ENCODE measurements at places on chromosomes 16 and 17.

DNA sequence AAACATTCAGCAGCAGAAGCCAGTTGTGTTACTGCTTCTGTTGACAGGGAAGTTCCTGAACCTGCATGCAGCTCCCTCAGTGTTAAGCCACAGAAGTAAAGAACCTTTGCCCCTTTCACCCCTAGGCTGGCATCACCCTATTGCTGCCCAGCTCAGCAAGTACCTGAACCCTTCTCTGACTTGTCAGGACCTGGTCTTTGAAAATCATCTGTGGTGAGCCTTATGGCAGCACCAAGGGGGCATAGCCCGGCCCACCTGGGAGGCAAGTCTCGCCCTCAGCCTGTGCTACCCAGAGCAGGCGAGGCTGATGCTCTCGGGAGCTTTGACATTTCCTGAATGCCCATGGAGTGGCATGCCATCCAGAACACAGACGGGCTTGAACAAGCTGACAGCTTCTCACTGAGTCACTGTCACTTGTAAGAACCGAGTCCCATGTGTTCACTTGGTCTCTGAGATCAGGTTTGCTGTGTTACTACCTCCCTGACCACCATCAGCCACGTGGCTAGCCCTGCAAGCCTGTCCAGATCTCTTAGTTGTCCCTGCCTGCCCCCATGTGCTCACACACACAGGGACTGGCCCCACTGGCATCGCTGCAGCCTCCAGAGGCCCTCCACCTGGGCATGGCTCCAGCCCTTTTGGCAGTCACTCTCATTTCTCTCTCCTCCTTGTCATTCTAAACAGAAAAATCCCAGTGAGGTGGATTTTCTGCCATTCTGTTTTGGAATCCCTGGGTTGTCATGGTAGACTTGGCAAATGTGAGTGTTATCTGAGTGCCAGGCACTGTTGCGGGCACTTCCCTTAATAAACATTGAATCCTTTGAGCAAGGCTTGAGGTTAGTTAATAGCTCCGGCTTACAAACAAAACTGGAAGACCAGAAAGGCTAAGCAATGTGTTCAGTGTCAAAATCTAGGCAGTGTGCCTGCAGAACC, 2.9 kb upstream of the CARMIL2 start:
- H3K4me1 ChIP-seq: peaks cover 8% of the 10 kb centered on the region
- peaks cover 21% of the 10 kb centered on the region for H3K36me3 ChIP-seq
- peaks cover 30% of the 10 kb centered on the region for H3K27me3 ChIP-seq
- DNase-seq: no peak

- no peak overlapping the region for H3K27ac ChIP-seq
- DNase-seq: peak; percentile 93
- no peaks in the 10 kb centered on the region for H3K36me3 ChIP-seq
- H3K27me3 ChIP-seq: peaks cover 9% of the 10 kb centered on the region
- H3K4me3 ChIP-seq: peak overlapping the region; percentile 94
These were observed 792 bp downstream of the TMEM231 start for GRCh38 chr16:75555213-75555706.

GRCh38 chr16:50884066-50884860, 142.4 kb downstream of the CYLD start:
- peaks cover 11% of the 10 kb centered on the region for H3K27me3 ChIP-seq
- H3K27ac ChIP-seq: no peak overlapping the region
- H3K4me1 ChIP-seq: peaks cover 1% of the 10 kb centered on the region
- no peak for DNase-seq
- no peaks in the 10 kb centered on the region for H3K36me3 ChIP-seq

GRCh38 chr16:70395345-70395901, 43.5 kb downstream of the ST3GAL2 start:
- peak; percentile 41 for DNase-seq
- H3K4me3 ChIP-seq: no peak overlapping the region
- peaks cover 80% of the 10 kb centered on the region for H3K36me3 ChIP-seq

- H3K4me1 ChIP-seq: peaks cover 5% of the 10 kb centered on the region
- no peaks in the 10 kb centered on the region for H3K27me3 ChIP-seq
- H3K27ac ChIP-seq: no peak overlapping the region
- H3K36me3 ChIP-seq: no peaks in the 10 kb centered on the region
- no peak for DNase-seq
These were observed 3.4 kb upstream of the KSR1 start for GRCh38 chr17:27452828-27453227.

DNA sequence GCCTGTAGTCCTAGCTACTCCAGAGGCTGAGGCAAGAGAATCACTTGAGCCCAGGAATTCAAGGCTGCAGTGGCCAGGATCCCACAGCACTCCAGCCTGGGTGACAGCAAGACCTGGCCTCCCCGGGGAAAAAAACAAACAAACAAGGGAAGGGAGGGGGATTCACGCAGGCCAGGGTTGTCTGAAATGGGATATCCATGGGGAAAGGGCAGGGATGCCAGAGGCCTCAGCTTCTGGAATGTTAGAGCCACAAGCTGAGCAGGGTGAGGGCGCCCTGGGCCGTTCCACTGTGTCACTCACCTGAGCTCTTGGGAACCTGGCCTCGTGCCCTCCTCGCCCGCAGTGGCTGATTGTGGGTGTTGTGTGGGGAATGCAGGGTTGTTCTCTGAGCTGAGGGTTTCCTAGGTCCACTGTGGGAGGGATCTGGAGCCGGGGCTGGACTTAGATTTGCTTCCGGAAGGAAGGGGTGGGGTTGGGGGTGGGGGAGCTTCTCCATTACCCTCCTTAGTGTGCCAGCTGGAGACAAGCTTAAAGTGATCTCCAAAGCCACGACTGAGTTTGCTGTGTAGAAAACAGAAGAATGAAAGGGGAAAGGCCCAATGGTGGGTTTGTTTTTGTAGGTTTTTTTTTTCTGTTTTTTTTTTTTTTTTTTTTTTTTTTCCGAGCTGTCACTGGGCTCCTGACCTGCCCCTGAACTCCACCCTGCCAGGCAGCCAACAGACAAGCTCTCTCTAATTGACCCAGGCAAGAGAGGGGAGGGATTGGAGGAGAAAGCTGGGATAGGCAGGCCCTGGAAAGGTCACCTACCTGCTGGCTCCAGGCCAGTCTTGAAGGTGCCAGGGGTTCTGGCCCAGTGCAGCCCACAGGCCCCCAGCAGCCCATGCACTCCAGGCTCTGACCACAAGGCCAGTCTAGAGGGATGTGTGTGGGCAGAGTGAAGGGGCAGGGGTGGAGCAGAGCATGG, at the start of gene SULT1A1:
Gene SULT1A1 (minus strand): TSS at position 414 of the 964 bp plus-strand sequence. CDS start 1,189 bp downstream, outside the sequence.
- no peak for DNase-seq
- H3K4me1 ChIP-seq: peaks cover 6% of the 10 kb centered on the region
- H3K27me3 ChIP-seq: peaks cover 4% of the 10 kb centered on the region
- H3K4me3 ChIP-seq: no peak within 1 kb of the TSS
- no peak within 1 kb of the TSS for H3K27ac ChIP-seq

DNA sequence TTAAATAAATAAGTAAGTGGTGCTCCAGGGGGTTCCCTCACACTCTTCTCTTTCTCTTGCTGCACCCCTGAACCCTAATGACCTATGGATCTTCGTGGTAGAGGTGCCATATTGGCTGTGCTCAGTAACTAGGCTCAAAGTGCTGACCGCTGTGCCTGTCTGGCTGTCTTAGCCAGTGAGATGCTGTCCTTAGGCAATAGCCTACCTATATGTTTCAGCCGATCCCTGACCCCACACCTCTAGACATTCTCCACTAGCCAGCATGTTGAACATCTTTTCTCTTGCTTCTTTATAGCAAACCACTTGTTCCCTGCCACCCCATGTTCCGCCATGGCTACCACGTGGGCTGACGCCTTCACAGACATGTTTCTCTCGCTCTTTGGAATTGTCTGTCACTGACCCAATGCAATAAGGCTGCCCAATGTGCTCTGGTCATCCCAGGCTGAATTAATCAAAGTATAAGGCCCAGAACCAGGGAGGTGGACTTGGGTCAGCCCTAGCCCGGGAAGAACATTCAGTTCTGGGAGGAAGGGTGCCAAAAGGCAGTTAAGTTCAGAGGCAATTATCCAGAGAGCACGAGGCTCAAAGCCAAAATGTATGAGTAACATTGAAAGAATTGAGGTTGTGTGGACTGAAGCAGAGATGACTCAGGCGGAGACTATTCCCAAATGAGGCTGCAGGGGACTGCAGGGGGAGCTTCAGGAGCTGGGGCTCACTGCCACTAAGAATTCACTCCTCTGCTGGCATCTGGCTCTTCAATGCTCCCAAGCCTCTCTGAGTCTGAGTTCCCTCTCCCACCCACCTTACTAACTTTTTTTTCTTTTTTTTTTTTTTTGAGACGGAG, 28.7 kb upstream of the TNRC6A start:
- no peaks in the 10 kb centered on the region for H3K36me3 ChIP-seq
- DNase-seq: peak; percentile 94
- H3K4me3 ChIP-seq: no peak overlapping the region
- H3K4me1 ChIP-seq: peaks cover 9% of the 10 kb centered on the region

DNA sequence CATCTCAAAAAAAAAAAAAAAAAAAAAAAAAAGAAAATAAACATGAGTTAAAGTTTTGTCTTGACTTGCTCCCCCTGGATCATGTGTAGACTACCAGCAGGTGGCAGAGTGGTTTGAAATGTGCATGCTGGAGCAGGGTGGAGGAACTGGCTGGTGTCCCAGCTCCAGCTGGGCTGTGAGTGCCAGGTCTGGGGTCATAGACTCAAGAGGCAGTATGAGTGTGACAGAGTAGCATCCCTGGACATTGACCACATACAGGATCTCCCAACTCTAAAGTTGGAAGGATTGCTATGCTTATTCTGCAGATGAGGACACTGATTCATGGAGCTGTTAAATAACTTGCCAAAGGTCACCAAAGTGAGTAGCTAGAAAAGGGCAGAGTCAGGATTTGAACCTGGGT, 198.0 kb upstream of the MPHOSPH6 start:
- no peak overlapping the region for H3K27ac ChIP-seq
- H3K36me3 ChIP-seq: no peaks in the 10 kb centered on the region
- H3K4me3 ChIP-seq: no peak overlapping the region
- no peaks in the 10 kb centered on the region for H3K4me1 ChIP-seq
- H3K27me3 ChIP-seq: peaks cover 5% of the 10 kb centered on the region

- H3K36me3 ChIP-seq: no peaks in the 10 kb centered on the region
- H3K27ac ChIP-seq: no peak overlapping the region
- H3K27me3 ChIP-seq: peaks cover 18% of the 10 kb centered on the region
- H3K4me3 ChIP-seq: no peak overlapping the region
- DNase-seq: peak; percentile 48
These were observed 1.0 kb downstream of the MYLK3 start for GRCh38 chr16:46746821-46747776.

DNA sequence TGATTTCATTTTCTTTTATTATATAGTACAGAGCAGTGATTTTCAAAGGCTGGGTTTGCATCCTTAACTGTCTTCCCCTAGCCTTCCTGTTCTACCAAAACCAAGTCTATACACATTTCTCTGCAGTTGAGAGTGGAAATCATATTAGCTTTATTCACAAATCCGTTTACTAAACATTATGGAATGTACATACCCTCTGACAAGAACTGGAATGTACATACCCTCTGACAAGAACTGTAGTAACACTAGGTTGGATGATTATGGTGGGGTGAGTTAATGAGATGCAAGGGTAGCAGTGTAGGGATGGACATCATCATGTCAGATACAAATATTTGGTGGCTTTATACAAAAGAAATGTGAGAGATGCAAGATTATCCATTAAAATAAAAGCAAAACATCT, 154.8 kb downstream of the CYB561 start:
- no peaks in the 10 kb centered on the region for H3K27me3 ChIP-seq
- no peak overlapping the region for H3K4me3 ChIP-seq
- peaks cover 17% of the 10 kb centered on the region for H3K36me3 ChIP-seq
- H3K4me1 ChIP-seq: peaks cover 1% of the 10 kb centered on the region
- DNase-seq: no peak

DNA sequence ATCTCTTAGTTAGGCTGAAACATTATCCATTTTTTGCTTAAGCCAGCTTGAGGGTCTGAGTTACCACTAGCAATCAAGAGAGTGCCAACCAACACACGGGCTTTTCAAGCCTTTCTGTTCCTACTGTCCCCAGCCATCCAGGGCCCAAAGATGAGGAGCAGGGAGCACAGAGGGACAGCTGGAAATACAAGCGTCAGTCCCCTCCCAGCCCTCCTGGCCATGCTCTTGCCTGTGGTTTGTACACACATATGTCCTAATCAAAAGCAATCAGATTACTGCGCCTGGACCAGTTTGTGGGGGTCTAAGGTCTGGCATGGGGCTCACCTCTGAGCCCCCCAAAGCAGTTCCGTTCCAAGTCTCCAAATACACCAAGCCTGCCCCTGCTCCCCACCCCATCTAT, 3.5 kb downstream of the CORO7 start:
- no peak overlapping the region for H3K27ac ChIP-seq
- peaks cover 29% of the 10 kb centered on the region for H3K4me1 ChIP-seq
- no peak overlapping the region for H3K4me3 ChIP-seq
- peaks cover 33% of the 10 kb centered on the region for H3K36me3 ChIP-seq
- no peak for DNase-seq
- no peaks in the 10 kb centered on the region for H3K27me3 ChIP-seq

DNA sequence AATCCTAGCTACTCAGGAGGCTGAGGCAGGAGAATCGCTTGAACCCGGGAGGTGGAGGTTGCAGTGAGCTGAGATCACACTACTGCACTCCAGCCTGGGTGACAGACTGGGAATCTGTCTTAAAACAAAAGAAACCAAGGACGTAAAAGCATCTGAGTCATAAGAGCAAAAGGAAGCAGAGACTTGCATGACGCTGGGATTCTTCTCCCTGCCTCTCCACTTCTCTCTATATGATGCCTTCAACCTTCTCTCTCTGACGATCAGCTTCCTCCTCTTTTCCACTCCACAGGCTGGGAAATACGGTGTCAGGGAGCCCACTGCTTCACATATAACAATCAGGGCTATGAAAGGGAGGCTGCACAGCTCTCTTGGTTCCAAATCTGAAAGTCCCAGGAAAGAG, 43.2 kb upstream of the CCL1 start:
- H3K4me3 ChIP-seq: no peak overlapping the region
- H3K36me3 ChIP-seq: no peaks in the 10 kb centered on the region
- no peaks in the 10 kb centered on the region for H3K4me1 ChIP-seq
- no peaks in the 10 kb centered on the region for H3K27me3 ChIP-seq

GRCh38 chr17:73141411-73141810, 23.4 kb upstream of the SSTR2 start:
- H3K36me3 ChIP-seq: no peaks in the 10 kb centered on the region
- no peak overlapping the region for H3K4me3 ChIP-seq
- H3K27me3 ChIP-seq: peaks cover 22% of the 10 kb centered on the region
- no peak for DNase-seq
- H3K4me1 ChIP-seq: no peaks in the 10 kb centered on the region

- peaks cover 3% of the 10 kb centered on the region for H3K36me3 ChIP-seq
- no peaks in the 10 kb centered on the region for H3K27me3 ChIP-seq
- DNase-seq: peak; percentile 98
- peaks cover 51% of the 10 kb centered on the region for H3K4me1 ChIP-seq
- peak overlapping the region; percentile 89 for H3K27ac ChIP-seq
These were observed 134.6 kb downstream of the CLEC16A start for GRCh38 chr16:11078812-11079459.

GRCh38 chr16:73064994-73065545, 17.1 kb upstream of the ZFHX3 start:
- no peak overlapping the region for H3K27ac ChIP-seq
- H3K27me3 ChIP-seq: no peaks in the 10 kb centered on the region
- H3K4me3 ChIP-seq: peak overlapping the region; percentile 66
- H3K4me1 ChIP-seq: peaks cover 43% of the 10 kb centered on the region
- no peaks in the 10 kb centered on the region for H3K36me3 ChIP-seq

Measured in mesenchymal stem cell (in vitro differentiated cells and primary cell).